ENCODE measurements at places on chromosomes 4 and X. TPM values are rescaled to one million over a fixed set of nuclear protein-coding genes. Genes with fewer than 3 reads are reported as not detected.

The TIGD4 gene
- total RNA-seq, result 1.0 TPM

The CCSER1 gene
- total RNA-seq, result 8.4 TPM

The IQSEC2 gene
- total RNA-seq, result 24.0 TPM

The TEC gene
- 7.4 TPM for total RNA-seq

The PPP3CA gene
- 50.2 TPM for total RNA-seq

The STAP1 gene
- total RNA-seq, result 3.4 TPM

The GLRB gene
- total RNA-seq, result 2.6 TPM

The SPANXN4 gene
- total RNA-seq, result not detected

The POU3F4 gene
- not detected for total RNA-seq

The DGKK gene
- 0.21 TPM for total RNA-seq

The MMRN1 gene
- total RNA-seq, result 42.6 TPM

The NWD2 gene
- not detected for total RNA-seq

The FGFBP1 gene
- total RNA-seq, result 1.2 TPM

The SLC35A2 gene
- 21.3 TPM for total RNA-seq

The GRID2 gene
- total RNA-seq, result not detected

The VCX3B gene
- total RNA-seq, result not detected

The SPIN2A gene
- 0.74 TPM for total RNA-seq

The C4orf51 gene
- total RNA-seq, result not detected

The USP17L19 gene
- total RNA-seq, result not detected

The TCEAL9 gene
- 34.6 TPM for total RNA-seq

The HSFX2 gene
- total RNA-seq, result not detected

The GDI1 gene
- total RNA-seq, result 111 TPM

The GAGE12J gene
- not detected for total RNA-seq

The AFAP1 gene
- 21.0 TPM for total RNA-seq

The USP26 gene
- not detected for total RNA-seq

The SCD5 gene
- total RNA-seq, result 17.7 TPM

The HAUS7 gene
- total RNA-seq, result 22.7 TPM

The CT55 gene
- total RNA-seq, result not detected

The PF4V1 gene
- total RNA-seq, result not detected

The C4orf36 gene
- total RNA-seq, result 1.6 TPM

The CENPI gene
- 1.4 TPM for total RNA-seq

The SSX7 gene
- total RNA-seq, result not detected

The SLC4A4 gene
- total RNA-seq, result 18.8 TPM

The CHRDL1 gene
- total RNA-seq, result 60.6 TPM

The CXCL10 gene
- total RNA-seq, result 3.3 TPM

The VSIG4 gene
- 569 TPM for total RNA-seq

All from lower lobe of right lung (tissue), 2 donors.